Stimulated activated CD8-positive, alpha-beta memory T cell treated with anti-CD3 and anti-CD28 coated beads, Interleukin-15, amount 100 ng/mL, for 4 hours (primary cell): ENCODE measurements at places on chromosomes 7 and 10.

- no peak for DNase-seq
These were observed 59.8 kb downstream of the GRID1 start for GRCh38 chr10:86306628-86307278.

GRCh38 chr10:102208311-102209035, 17.6 kb upstream of the ELOVL3 start:
- DNase-seq = no peak

- DNase-seq = no peak
These were observed 31.7 kb downstream of the AP5Z1 start for GRCh38 chr7:4806983-4807597.

- no peak for DNase-seq
These were observed 202.1 kb downstream of the PTEN start for GRCh38 chr10:88065383-88066049.

DNA sequence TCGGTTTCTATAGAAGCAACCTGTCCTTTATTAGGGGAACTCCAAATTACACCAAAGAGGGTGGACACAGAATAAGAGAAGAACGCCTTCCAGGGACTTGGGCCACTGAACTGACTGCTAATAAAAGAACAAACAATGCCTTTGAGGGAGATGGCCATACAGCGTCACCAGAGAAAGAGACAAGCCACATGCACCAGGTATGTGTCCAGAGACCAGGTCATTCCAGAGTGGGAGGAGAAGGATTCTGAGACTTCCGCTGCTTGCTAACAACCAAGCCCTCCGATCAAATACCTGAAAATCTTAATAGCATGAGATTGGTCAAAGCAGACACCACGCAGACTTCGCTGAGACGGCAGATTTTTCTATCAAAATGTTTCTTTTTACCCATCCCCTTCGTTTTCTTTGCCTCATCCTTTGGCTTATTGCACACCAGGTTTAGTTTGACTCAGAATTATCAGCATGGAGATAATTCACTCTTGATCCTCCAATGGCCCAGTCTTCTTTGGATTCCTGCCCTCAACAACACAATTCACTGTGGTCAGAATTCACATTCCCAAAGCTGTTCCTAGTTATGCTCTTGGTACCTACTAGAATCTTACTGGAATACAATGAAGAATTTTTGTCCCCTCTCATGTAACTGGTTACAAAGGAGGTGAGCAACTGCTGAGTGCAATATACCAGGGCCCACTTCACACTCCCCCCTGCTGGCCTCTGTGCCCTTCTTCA, 87.4 kb upstream of the DDC start:
- no peak for DNase-seq

DNA sequence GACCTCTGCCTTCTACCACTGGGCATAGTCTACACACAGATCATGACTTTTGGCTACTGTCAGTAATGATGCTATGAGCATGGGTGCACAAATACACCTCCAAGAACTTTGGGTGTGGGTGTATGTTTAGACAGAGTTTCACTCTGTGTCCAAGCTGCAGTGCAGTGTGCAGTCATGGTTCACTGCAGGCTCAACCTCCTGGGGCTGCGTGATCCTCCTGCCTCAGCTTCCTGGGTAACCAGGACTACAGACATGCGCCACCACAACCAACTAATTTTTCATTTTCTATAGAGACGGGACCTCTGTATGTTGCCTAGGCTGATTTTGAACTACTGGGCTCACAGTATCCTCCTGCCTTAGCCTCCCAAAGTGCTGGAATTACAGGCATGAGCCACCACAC, 194.4 kb downstream of the NSUN6 start:
- no peak for DNase-seq
